AG04450 (cell line): ENCODE measurements at places on chromosomes 4 and X.

DNA sequence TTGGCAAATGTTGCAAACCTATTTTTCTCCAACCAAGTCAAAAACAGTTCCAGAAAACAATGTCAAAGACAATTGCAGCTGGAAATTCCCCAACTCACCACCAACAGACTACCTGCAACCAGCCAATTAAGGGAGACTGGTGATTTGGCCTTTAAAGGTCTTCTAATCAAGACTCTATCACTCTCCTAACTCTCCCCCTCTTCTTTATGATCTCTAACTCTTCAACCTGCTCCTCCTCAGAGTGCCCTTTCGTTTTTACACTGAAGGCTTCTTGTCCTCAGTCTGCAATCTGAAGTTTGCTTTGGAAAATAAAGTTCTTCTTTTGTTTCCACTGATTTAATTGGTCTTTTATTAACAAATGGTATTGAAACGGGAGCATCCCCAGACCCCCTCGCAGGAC lies 203.9 kb downstream of the TECRL start:
- DNase-seq: no peak

DNA sequence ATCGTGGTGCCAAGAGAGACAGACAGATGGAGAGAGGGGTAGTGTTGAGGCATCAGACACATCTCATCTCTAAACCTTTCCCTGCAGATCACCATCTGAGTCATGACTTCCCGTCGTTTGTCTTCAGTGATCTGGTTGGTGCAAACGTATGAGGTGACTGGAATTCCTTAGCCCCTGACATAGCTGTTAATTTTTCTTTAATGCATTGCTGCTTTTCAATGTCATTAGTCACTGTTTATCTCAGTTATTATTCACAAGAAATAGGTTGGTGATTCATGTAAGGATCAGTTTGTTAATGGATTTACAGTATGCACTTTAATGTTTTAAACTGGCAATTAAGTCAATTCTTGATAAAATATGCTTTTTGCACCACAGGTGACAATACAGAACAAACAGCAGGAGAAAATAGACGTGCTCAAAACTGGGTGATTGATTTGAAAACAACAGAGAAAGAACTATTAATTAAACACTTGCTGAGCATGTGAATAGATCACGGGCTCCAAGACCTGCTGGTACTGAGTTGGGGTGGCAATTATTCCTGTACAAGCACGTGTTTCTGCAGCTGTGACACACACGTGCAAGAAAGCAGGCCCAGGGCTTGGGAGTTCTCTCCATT lies 1.3 kb upstream of the TMEM154 start:
- DNase-seq: no peak

- DNase-seq: no peak
These were observed 501.9 kb downstream of the GABRG1 start for GRCh38 chr4:45621971-45622370.

DNA sequence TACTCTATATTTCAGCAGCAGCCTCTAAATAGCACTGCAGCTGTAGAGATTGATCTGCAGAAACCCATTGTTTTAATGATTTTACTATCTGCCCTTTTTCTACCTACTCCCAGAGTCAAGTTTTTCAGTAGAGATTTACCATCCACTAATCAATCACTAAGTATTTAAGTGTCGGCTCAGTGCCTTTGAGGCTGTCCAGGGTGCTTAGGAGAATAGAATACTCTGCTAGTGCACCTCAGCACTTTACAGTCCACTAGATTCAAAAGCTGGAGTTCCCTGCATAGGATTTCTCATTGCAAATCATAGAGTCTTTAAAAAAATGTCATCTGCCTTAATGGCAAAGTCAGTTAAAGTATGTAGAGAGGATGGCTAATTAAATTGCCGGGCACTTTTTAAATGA lies 29.6 kb upstream of the ANAPC4 start:
- DNase-seq: no peak

GRCh38 chrX:17078031-17078720 lies 131.7 kb downstream of the REPS2 start:
- DNase-seq: no peak

GRCh38 chr4:100493756-100494155 lies 24.1 kb downstream of the EMCN start:
- no peak for DNase-seq

DNA sequence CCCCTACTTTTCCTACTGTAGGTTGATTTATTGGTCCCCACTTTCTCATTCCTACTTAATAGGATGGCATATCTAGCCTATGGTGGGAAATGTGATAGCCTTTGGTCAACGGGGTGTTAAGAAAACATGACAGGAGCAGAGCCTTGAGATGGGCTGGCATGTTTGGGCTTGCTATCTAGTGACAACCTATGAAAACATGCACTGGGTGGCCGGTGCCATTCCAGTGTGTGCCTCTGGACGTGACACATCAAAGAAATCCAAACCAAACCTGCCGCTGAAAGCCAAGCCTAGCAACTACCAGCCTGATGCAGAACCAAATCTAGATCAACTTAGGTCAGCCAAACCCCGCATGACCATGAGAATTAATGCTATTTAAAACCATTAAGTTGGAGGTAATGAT lies 317.6 kb downstream of the DMD start:
- no peak for DNase-seq

DNA sequence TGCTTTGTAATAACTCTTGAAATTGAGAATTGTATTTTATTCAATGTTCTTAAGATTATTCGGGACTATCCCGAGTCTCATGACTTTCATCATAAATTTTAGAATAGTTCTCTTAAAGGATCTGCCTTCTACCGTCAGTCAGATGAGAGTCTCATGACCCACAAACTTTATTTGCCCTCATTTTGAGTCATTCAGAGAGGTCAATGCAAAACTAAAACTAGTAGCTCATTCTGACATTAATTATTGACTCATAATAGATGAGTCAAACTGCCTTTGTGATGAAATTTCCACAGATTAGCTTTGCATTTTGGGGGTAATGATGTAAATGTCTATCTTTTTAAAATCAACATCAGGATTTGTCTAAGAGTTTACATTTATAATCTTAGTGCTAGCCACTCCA lies 1527.3 kb downstream of the TECRL start:
- no peak for DNase-seq

- DNase-seq: no peak
These were observed 300.1 kb downstream of the NAF1 start for GRCh38 chr4:162866565-162866964.

- peak; percentile 52 for DNase-seq
These were observed 8.9 kb downstream of the ANXA3 start for GRCh38 chr4:78560296-78560963.

- DNase-seq: no peak
These were observed 1.8 kb downstream of the ABCD1 start for GRCh38 chrX:153726286-153727122.

DNA sequence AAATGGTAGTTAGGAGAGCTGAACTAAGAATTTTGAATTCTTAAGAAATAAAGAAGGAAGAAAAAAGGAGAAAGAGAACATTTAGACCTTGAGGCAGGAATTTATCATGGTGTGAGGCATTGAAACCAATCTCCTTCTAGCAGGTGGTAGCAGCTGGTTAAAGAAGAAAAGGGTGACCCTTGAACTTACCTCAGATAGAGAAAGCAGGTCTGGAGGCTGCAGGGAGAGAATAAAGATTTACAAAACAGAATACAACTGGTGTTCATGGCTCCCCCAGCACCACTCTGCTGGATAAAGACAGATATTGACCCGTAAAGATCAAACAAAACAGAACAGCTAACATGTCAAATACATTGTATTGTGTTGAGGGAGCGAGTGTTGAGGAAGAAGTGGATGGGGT lies 56.0 kb downstream of the NCAPG start:
- no peak for DNase-seq

DNA sequence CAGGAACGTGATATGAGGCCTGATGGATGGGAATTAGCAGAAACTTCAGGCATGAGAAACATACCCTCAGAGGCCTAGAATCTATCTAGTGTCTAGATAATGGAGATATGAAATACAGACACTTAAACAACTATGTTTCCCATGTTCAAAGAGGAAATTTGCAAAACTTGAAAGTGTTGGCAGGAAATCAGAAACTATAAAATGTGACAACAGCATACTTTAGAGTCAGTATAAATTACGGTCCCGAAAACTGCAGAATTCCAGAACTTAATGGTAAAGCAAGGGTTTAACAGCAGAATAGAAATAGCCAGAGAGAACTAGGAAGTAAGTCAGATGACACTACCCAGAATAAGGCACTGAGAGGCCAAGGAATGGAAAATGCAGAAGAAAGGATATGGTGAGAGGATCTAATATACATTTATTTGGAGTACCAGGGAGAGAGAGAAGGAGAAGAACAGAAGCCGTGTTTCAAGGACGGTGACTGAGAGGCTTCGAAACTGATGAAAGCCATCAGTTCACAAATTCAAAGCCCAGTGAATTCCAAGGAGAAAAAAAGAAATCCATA lies 7.4 kb downstream of the HTT-AS start:
- DNase-seq: no peak

DNA sequence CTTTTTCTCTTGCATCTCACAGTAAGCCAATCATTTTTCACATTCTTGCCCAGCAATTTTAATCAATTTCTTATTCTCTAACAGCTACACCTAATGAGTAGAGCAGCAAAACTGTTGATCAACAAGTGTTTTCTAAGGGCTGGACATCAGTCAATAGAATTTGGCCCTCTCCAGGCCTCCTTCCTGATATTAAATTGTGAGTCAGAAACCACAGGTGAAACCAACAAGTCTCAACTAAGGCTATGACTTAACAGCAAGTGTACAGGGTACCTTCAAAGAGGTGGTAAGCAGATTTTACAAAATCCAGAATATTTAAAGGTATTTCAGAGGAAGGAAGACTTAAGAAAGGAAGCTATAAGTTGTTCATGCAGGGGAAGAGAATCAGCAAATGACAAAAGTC lies 156.5 kb upstream of the ARHGAP24 start:
- DNase-seq: no peak

- DNase-seq: no peak
These were observed 33.8 kb upstream of the EGFL6 start for GRCh38 chrX:13535376-13536165.

- DNase-seq: no peak
These were observed 82.8 kb downstream of the CPZ start for GRCh38 chr4:8675383-8675782.

DNA sequence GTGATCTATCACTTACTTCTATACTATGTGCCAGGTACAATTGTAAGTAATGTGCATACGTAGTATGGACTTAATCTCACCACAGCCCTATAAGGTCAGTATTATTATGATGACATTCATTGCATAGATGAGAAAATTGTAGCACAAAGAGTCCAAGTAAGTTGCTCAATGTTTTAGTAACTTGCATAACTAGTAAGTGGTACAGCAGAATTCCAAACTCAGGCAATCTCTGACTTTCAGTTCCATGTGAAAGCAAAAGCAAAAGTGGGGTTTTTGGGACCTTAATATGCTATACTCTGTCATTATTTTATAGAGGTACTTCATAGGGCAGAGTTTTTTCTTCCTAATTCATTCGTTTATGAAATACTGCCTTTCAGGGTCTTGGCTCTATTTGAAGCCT lies 188.8 kb upstream of the VEGFC start:
- peak; percentile 6 for DNase-seq

GRCh38 chr4:97498875-97499274 lies 644.4 kb downstream of the STPG2 start:
- DNase-seq: no peak

GRCh38 chr4:186192066-186192612 lies 772 bp downstream of the CYP4V2 start:
- DNase-seq: no peak

DNA sequence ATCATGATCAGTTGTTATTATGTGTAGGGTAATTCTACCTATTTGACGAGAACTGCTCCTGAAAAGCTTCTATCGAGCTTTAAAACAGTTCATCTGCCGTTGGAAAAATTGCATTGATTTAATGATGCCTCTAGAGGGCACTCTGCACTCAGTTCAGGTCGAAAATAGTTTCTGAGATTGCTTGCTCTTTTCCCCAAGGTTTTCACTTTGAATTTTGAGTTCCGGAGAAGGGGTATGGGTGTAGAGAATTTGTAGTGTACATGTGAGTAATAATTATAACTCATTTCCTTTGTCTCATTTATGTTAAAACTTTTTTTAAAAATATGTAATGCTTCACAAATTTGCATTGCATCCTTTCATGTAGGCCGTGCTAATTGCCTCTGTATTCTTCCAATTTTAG lies 28.4 kb upstream of the TNIP3 start:
- peak; percentile 15 for DNase-seq

DNA sequence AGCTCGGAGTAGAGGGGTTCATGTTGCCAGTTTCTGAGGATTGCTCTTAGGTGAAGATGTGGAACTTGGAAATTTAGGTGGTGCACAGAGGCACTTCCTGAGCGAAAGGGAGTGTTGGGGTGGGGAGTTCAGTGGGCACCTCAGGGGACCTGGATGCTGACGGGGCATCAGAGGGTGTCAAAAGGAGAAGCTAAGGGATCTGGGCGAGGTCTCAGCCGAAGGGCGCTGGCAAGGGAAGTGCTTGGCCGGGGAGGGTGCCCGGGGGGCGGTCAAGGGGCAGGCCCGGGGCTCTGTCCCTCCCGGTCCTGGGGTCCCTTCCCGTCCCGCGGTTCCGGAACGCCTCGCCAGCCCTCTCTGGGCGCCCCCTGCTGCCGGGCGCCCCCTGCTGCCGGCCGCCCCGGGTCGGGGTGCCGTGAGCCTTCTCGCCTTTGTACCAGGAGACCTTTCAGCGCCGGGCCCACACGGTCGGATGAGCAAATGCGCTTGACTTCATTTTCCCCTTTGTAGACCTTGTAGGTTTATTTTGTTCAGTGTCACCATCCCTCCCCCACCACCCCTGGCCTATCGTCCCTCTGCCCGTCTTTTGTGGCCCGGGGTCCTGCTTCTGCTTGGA lies 3.0 kb upstream of the PHOX2B start:
- DNase-seq: no peak

GRCh38 chr4:165402375-165402774 lies 23.6 kb downstream of the CPE start:
- DNase-seq: no peak

- peak; percentile 33 for DNase-seq
These were observed 351.2 kb downstream of the ARHGAP24 start for GRCh38 chr4:85826060-85826678.

GRCh38 chr4:185190306-185190856 lies 13.4 kb downstream of the CFAP97 start:
- no peak for DNase-seq

DNA sequence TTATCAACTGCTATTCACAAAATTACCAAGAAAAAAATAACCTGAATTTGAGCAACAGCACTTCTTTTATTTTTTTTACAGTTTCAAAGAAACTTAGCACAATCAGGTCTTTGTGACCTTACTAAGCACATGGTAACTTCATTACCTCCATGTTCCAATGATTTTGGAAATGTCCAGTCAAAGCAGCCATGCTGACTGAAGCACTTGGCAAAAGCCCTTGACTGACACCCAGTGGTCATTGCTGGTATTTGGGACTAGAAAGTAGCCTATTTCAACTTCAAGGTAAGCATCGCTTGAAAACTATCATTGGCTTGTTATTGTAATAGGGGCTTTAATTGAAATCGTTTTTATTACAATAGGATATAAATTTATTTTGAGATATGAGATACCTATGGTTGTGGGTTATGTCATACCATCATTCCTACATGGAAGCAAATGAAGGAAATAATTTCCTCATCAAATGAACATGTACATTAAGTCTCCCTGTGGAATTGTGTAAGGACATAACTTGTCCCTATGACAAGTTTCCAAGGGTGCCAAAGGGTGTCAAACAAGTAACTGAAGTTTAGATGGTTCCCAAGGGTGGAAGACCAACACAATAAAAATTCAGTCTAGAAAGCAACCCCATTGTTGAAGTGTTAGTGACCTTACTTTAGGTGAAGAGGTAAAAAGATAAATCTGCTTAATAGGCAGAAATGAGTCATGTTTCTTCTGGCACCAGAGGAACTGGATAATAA lies 15.2 kb upstream of the ANXA10 start:
- peak; percentile 44 for DNase-seq
